ENCODE measurements at places on chromosomes 1 and 21.
A peak's percentile ranks its signal among the peaks of the same experiment; 100 is the strongest.

DNA sequence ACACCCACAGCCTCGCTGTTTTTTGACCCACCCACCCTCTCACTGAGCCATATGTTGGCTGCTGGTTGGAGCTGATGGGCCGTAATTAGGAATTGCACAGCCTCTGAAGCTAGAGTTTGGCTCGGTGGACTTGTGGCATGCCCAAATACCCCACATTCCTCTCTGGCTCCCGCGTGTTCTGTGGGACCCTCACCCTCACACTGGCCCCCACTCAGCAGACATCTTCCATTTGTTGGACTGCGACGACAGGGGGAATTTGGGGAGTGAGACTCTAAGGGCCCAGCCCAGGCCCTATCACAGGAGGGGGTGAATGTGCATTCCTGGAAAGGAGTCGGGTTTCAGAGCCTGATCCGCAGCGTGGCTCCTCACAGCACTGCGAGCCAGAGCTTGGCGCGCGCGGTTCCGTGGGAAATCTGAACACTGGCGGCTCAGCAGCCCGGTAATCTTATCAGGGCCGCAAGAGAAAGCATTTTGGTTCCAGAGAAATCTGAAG, 5.2 kb downstream of the RCSD1 start:
- no peak for DNase-seq

GRCh38 chr1:177809819-177810218, 160.0 kb downstream of the SEC16B start:
- no peak for DNase-seq

- DNase-seq, result no peak
Observed at GRCh38 chr1:235357485-235358373, 9.5 kb upstream of the TBCE start.

- no peak for DNase-seq
Observed at GRCh38 chr1:153509729-153510354, 25.9 kb downstream of the S100A6 start.

GRCh38 chr1:180805316-180805715, 107.4 kb upstream of the KIAA1614 start:
- DNase-seq, result peak; percentile 2

GRCh38 chr1:70210820-70211219, 5.4 kb upstream of the LRRC40 start:
- DNase-seq, result no peak

- no peak for DNase-seq
Observed at GRCh38 chr1:8214501-8215173, 103.3 kb upstream of the SLC45A1 start.

DNA sequence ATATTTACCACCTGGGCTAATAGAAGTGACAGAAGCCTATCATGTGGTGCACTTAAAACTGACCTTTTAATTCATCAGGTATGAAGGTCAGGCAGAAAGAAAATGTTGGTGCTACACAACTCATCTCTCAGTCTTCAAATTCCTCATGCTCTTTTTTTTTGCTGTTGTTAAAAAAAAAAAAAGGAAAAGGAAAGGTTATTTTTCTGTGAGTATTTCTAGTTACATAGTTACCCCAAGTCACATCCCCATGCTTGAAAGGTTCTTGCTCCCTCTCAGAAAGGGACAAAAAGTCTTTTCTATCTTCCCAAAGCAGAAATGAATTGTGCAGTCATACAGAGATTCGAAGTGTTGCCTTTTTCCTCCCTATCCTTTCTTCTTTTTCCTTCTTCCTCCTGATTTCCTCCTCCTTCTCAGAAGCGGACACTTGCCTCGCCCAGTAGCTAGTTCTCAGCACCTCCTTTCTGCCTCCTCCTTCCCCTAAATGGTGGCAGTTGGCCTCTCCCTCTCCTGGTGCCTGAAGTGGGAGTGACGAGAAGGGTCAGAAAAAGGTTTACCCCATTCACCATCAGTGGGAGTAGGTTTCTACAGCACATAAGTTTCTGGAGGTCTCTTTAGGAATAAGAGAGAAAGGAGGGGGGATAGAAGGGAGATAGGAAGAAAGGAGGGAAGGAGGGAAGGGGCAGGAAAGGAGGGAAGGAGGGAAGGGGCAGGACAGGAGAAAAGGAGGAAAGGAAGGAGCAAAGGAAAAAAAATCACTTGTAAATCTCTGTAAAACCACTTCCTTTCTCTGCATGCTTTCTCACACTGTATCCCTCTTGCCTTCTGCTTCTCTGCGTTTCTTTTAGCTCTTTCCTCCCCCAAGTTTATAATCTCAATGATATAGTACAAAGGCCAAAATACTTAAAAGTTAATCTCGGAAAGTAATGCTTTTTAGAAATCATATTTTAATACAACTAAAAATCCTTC, 20.4 kb upstream of the C1orf105 start:
- DNase-seq, result no peak

GRCh38 chr1:26321315-26322041, 3.7 kb downstream of the CD52 start:
- peak; percentile 86 for DNase-seq

DNA sequence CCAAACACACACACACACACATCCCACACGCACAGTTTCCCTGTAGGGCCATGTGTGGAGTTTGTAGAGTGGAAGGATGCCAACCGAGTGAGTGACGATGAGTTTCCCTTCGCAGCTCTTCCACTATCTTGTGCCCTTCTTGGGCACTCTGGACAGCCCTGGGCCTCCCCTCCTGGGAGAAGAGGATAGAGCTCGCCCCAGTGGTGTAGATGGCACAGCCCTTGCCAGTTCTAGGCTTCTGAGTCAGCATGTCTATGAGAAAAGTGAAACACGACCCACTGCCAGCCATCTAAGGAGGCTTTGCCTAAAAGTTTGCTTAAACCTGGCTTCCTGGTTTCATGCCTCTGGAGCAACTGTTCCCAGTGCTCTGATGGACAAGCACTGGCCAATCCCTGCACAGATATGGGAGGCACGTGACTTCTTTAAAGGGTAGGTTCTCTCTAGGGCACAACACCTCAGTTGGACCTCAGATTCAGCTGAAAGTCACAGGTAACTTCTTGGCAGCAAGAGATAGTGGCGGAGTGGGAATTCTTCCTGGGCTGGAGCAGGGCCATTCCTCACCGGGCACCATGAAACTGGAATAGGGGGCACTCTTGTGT, 195.9 kb upstream of the GALNT2 start:
- DNase-seq, result no peak

DNA sequence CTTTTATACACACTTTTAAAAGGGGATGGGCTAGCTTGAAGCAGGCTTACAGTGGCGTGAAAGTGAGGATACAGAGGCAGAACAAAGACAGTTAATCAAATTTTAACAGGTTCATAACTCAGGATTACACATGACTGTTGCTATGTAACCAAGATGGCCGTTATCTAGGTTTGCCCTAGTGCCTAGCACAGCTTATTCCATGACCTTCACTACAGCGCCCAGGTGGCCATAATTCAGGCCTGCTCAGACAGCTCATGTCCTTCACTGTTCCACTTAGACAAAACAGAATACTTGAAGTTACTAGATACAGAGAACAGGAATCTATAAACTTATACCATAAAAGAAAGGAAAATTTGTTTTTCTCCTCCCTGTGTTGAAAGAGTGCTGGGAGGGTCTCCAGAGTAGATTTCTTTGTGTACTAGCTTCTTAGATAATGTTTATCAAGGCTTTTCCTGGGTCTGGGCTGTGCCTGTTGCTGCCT, 6.2 kb upstream of the SPRR2F start:
- no peak for DNase-seq

DNA sequence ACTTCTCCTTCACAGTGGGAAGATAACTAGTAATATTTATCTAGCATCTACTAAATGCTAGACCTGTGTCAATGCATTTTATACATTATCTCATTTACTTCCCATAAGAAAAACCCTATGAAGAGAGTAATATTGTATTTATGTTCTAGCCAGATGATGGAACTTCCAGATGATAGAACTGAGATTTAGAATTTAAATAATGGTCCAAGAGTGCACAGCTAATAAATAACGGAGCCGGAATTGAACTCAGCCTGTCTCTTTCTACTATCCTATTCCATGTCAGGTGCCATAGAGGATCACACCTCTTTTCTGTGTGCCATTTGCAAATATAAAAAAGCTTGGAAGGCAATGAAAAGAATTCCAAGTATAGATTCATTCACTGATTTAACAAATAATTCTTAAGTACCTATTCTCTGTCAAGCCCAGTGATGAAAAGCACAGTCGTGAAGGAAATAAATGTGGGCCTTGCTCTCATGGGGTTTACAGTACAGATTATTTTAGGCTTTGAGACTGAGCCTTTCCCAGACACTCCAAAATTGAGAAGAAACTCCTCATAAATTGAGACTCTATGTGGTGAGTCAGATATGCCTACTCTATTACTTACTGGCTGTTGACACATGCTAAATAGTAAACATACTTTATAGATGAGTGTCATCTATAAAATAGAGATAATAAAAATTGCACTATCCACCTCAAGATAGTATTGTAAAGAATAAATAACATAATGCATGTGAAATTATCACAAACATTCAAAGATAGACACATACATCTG, 378.0 kb upstream of the PRMT6 start:
- no peak for DNase-seq

DNA sequence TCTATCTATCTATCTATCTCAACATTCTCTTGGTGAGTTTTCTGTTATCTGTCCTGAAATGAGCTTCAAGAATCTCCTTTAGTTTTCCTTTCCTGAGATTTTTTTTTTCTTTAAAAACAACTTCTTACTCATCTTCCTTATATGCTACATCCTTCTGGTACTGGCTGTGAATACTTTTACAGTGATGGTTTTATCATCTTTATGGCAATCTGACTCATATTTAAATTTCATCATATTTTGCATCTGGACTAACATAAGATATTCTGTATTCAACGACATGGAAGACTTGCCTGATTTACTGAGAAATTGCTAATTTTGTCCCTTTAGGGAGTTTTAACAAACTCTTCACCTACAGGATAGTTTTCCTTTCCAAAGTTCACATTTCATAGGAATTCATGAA, 33.0 kb downstream of the PDE4B start:
- DNase-seq, result no peak

GRCh38 chr1:234875953-234876855, 252.4 kb downstream of the TOMM20 start:
- DNase-seq, result peak; percentile 44

GRCh38 chr21:28016571-28016970, 976.1 kb downstream of the LTN1 start:
- DNase-seq, result no peak

GRCh38 chr1:225657462-225657989, 4.6 kb upstream of the ENAH start:
- DNase-seq, result no peak

DNA sequence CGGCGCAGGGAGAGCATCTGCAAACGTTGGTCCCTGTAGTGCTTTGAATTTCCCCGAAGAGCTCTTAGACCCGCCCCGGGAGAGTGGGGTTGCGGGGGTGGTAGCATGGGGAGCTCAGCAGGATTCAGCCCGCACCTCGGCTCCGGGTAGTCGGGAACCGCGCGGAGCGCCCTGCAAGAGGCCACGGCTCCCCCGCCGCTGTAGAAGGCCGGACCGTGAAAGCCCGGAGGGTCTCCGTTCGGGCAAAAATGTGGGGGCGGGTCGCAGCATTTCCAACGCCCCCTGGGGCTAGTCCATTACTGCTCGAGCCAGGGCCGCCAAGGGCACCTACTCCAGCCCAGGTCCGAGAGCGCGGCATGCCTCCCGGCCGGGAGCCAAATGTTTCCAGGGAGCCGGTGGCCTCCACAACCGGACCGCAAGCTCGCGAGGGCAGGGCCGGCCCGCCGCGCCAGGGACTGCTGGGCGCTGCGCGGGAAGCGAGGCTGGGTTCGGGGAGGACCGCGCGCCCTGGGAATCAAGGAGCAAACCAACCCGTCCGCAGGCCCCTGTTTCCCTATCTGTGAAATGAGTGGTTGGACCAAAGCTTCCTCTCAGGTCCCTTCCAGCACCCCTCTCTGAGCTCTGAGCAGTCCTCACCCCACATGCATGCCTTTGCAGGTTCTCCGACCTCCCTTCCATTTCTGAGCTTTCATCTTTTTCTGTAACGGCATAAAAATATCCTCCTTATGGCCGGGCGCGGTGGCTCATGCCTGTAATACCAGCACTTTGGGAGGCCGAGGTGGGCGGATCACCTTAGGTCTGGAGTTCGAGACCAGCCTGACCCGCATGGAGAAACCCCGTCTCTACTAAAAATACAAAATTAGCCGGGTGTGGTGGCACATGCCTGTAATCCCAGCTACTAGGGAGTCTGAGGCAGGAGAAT, 775 bp upstream of the TMEM63A start:
- DNase-seq, result peak; percentile 68

DNA sequence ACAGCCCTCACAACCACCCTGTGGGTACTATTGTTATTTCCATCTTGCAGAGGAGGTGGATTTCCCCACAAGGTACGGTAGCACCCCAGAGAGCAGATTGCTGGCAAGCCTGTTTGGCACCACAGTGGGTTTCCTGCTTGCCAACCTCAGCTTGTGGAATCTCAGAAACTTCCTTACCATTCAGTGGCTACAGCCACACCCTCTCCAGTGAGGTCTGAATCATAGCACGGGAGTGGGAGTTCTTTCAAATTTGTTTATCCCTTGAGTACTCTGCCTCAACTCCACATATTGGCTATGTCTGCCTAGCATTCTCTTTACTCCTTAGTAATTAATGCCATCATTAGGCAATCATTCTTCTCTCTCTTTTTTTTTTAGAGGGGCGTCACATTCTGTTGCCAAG, 162.1 kb downstream of the PTPRU start:
- no peak for DNase-seq

DNA sequence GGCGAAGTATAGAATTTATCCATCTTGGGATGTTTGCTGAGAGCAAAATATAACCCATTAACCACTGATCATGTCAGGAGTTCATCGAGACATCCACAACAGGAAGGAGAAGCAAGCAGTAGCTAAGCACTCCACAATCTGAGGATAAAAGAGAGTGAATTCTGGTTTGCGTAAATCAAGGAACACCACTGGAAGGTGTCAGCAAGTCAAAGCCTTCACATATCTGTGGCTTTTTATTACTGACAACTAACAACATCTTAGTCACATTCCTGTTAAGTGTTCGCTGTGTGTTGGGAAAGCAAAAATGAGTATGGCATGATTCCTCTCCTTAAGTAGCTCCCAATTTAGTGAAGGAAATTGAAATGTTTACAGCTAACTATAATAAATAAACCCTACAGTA, 44.5 kb upstream of the DARS2 start:
- DNase-seq, result no peak

DNA sequence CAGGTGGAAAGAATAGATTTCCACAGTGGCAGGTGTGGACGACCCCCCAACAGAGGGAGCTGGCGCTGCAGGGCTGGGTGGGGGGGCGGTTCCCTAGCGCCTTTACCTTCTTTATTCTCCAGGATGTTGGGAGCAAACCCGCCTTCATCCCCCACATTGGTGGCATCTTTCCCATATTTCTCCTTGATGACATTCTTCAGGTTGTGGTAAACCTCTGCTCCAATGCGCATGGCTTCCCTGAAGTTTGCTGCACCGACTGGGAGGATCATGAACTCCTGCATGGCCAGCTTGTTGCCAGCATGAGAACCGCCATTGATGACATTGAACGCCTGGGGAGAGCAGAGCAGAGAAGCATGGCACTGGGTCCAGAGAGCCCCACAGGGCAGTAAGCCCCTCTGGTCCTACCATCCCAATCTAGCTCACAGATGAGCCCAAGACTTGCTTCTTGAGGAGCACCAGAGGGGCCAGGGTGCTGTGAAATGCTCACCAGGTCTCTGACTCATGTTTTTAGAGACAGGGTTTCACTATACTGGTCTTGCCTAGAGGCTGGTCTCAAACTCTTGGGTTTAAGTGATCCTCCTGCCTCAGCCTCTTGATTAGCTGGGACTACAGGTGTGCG, 12.2 kb downstream of the ENO1 start:
- DNase-seq, result no peak

- no peak for DNase-seq
Observed at GRCh38 chr1:22490309-22490708, 38.7 kb downstream of the ZBTB40 start.

- DNase-seq, result peak; percentile 41
Observed at GRCh38 chr1:247440001-247440620, 17.8 kb downstream of the OR2B11 start.

Data from GM12891 (cell line).